Activated T-cell treated with anti-CD3 and anti-CD28 coated beads for 4 hours (primary cell): ENCODE measurements at places on chromosomes 16 and 17.

GRCh38 chr17:74832421-74832820 is 27.3 kb downstream of the GRIN2C start:
- DNase-seq, result no peak

GRCh38 chr17:66789961-66790437 is 44.9 kb upstream of the CACNG5 start:
- no peak for DNase-seq

DNA sequence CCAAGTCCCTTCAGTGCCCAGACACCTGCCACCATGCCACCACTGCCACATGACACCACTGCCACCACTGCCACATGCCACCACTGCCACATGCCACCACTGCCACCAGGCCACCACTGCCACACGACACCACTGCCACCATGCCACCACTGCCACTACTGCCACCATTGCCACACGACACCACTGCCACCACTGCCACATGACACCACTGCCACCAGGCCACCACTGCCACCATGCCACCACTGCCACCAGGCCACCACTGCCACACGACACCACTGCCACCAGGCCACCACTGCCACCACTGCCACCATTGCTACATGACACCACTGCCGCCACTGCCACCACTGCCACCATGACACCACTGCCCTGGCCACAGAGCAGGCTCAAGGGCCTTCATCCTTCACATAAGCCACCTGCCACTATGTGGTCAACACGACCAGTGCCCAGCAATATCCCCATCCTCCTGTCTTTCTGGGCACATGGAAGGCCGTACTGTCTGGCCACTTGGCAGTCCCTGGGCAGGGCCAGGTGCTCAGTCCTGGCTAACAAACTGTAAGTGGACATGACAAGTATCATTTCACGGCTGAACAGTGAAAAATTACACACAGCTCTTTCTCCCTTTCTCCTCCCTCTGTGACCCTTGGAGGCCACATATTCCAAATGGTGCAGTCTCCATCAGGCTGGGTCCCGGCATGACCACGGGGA is 33.1 kb downstream of the ABR start:
- no peak for DNase-seq

DNA sequence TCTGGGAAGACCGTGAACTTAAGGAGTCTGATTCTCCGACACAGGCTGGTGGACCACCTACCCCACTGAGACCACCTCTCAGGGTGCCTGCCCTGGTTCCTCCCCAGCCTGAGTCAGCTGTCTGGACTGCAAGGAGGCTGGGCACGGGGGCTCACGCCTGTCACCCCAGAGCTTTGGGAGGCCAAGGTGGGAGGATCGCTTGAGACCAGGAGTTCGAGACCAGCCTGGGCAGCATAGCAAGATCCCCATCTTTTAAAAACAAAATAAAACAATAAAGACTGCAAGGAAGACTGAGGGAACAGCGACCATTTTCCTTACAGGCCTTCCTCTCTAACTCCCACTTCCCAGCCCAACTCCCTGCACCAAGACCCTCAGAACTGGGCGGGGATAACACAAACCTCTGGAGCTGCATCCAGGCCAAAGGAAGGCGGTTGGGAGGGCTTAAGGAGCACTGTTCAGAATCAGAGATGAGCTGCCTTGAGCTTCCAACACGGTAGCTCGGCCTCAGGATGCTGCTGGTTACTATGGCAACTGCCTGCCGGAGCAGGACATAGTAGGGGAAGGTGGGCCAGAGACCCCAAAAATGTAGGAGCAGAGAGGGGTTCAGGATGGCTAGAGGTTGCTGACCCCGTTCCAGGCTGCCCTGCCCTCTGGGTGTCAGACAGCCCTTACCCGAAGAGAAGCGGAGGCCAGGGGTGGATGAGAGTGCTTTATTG is 4.4 kb downstream of the APOBR start:
- no peak for DNase-seq

DNA sequence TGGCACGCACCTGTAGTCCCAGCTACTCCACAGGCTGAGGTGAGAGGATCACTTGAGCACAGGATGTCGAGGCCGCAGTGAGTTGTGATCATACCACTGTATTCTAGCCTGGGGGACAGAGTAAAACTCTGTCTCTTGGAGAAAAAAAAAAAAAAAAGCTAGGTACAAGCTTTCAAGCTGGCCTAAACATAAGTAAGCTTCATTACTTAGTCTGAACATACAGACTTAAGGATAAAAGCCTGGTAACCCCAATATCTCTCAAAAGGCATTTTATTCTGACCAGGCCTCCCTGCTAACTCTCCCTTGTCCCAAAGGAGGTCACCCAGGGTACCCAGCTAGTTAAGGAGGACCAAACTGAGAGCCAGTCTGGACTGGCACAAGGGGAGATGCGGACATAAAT is 46.2 kb downstream of the TOM1L2 start:
- no peak for DNase-seq

DNA sequence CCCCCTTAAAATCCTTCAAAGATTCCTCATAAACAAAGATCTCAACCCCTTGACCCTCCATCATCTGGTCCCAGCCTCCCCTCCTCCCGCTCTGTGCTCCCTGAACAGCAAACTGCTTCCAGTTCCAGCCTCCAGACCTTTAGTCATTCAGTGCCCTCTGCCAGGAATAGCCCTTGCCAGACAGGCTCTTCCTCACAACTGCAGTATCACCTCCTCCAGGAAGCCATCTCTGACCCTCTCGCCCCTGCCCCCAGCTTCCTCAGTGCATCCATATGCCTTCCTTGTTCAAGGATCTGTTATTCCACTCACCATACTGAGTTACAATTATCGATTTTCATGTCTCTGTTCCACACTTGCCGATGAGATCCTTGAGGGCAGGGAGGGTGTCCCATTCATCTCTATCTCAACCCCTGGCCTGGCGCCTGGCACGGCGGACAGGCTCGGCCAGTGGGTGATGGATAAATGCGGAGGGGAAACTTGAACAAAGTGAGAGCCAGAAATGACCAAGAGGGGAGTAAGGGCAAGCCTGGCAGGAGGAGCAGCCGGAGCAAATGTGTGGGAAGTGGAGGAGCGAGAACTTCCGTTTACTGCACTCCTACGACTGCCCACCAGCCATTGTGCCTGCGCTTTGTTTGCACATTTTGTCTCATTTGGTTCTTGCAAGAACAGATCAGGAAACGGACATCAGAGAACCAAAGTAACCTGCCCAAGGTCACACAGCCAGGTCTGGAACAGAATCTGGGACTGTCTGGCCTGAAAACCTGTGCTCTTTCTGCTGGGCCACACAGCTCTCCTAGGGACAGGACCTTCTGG is 2.0 kb upstream of the NXPH3 start:
- no peak for DNase-seq

- DNase-seq, result no peak
Measured at GRCh38 chr16:7182510-7183109, 150.0 kb upstream of the RBFOX1 start.

GRCh38 chr16:88696441-88696840 is 9.8 kb downstream of the RNF166 start:
- DNase-seq, result no peak

GRCh38 chr16:90037276-90037675 is 18.0 kb upstream of the DBNDD1 start:
- DNase-seq, result no peak

- no peak for DNase-seq
Measured at GRCh38 chr17:6941989-6942388, 53.9 kb upstream of the ALOX12 start.

- no peak for DNase-seq
Measured at GRCh38 chr17:2157675-2158395, 102.9 kb downstream of the HIC1 start.

DNA sequence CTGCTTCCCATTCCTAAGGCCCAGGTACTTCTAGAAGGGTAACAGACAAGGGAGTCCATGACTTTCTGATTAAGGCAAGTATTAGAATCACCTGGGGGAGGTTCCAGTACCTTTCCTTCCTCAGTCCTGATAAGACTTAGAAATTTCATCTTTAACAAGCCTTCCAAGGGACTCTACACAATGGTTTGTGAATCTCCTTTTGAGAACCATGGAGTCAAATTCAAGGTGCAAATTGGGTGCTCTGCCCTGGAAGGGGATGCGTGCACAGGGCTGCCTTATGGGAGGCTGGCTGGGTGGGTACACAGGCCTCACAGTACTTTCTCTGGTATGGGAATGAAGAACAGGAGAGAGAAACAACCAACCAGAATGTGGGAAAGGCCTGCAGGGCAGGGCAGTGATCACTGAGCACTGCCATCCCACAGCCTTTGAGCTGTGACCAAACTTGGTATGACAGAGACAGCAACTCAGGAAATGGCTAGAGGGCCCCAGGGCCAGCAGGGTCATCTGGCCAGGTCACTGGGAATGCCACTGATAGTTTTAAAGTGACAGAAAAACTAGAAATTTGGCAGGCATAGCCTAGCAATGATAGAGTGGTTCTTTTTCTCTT is 3.6 kb upstream of the TMIGD1 start:
- DNase-seq, result no peak

DNA sequence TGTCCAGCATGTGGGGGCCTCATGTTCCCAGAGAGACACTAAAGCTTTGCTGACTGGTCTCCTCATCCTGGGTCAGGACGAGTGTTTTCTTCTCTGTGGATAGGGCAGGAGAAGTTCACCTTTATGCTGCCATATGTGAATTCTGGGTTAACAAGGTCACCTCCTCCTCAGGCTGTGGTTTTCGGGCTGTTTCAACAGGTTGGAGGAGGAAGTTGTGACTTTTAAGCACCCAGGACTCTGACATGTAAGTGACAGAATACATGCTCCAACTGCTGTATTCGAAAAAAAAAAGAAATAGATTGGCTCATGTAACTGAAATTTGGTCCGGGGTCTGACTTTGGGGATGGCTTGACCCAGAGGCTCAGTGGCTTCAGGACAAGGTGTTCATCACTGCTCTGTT is 54.2 kb downstream of the SNX20 start:
- DNase-seq, result no peak

DNA sequence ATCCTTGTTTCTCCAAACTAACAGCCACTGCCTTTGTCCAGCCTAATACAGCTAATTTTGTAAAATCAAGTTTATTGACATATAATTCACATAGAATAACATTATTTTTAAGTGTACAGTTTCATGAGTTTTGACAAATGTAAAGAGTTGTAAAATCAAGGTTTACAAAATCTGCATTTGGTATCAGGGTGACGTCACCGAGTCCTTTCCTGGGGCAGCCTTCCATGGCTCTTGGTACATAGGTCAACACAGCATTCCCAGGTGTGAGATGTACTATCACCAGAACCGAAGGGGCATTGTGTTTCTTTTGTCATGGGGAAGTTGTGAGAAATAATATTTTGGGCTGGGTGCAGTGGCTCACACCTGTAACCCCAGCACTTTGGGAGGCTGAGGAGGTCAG is 42.9 kb downstream of the PSMD12 start:
- DNase-seq, result no peak

DNA sequence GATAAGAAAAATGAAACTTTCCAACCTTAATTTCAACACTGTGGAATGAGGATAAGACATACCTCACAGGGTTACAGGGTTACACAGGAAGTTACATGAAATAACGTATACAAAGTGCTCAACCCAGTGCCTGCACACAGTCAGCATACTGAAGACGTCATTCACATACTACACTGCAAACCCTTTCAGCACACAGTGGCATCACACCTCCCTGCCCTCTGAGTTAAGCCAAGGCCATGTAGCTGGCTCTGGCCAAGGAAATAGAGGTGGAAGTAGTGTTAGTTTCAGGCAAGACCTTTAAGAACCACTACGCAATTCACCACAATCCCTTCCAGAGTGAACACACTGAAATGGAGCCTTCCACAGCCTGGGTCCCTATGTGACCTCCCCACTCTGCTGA is 46.6 kb upstream of the GSG1L start:
- no peak for DNase-seq

DNA sequence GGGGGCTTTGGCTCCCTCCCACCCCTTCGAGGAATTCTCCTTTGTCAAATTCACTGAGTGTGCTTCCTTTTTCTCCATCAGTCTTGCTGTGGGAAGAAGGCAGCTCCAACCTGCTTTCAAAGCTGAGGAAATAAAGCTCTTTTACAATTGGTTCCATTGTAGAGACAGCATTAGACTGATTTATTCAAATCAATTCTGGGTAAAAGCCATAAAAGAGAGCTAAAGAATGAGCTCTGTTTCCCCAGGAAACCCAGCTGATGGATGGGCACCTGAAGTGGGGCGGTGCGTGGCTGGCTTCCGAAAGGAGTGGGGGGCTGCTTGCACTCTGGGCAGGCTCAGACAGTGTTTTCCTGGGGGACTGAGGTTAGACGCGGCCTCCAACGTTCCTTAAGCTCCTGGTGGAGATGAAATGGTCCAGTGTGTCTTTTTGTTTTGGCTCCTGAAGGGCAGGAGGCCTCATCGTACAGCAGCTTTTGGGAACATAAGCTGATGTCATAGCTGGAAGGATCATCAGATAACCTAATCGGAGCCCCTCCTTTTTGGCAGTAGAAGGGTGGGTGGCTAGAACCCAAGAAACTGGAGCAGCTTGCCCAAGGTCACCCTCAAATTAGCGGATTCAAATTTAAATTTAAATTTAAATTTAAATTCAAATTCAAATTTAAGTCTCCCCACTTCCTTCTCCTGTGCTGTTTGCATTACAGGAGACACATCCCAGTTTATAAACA is 128.5 kb upstream of the EEF2KMT start:
- DNase-seq, result no peak

DNA sequence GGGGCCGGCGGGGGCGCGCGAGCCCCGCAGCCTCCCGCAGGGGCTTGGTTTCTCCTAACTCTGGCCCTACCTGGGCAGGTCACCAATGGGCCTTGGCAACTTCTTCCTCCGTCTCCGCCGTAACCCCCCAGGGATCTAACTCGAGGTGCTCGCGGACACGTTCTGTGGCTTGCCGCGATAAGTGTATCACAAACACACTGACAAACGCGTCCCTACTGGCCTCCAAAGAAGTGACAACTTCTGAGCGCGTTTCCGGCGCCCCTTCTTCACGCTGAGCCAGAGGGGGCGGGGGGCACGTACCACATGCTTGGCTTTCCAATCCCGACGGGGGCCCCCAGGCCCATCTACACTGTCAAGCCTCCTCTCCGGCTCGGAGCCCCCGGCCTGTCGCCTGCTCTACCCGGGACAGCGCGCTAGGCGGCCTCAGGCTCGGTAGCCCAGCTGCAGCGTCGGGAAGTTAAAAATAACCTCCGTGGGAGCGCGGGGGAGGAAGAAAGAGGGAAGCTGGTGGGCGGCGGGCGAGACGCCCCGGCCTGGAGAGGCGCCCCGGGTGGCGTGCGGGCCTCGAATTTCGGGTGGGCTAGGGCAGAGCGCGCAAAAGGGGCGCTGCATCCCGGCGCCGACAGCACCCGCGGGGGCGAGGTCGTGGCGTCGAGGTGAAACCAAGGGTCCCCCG is 725 bp upstream of the SPHK1 start:
- DNase-seq, result peak; percentile 28

DNA sequence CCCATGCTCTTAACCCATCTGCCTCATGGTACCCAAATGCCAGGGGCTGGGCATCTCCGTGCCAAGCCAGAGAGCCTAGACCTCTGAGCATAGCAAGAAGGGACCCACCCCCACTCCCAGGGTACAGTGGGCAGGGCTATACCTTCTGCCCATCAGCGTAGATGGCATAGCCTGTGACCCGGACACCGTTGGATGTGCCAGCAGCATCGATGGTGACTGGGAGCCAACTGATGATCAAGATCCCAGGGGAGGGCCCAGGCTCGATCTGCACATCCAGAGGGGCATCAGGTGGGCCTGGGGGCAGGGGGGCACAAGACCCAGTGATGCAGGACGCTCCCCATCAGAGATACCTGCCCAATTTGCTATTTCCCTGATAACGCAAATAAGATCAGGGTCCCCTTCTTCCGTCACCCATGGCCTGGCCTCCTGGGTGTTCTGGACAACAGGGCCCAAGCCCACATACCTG is 17.1 kb downstream of the TSPOAP1 start:
- DNase-seq, result no peak
